NCI-H526 (cell line): ENCODE measurements at places on chromosomes 2 and 18.

DNA sequence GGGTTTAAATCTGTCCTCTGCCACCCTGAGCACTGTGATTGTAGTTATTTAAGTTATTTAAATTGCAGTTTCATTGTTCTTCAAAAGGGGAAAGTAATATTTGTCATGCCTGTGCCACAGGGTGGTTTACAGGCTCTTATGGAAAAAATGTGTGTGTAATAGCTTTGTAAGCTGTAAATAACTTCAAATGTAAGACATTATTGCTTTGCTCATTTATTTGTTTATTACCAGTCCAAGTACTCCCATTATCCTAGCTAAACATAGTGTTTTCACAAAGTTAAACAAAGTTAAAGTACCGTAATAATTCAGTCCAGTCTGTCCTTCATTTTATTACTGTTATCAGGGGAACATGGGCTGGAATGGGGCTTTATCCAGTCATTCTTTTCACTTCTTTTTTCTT is 43.4 kb upstream of the IGFBP2 start:
- DNase-seq: no peak

DNA sequence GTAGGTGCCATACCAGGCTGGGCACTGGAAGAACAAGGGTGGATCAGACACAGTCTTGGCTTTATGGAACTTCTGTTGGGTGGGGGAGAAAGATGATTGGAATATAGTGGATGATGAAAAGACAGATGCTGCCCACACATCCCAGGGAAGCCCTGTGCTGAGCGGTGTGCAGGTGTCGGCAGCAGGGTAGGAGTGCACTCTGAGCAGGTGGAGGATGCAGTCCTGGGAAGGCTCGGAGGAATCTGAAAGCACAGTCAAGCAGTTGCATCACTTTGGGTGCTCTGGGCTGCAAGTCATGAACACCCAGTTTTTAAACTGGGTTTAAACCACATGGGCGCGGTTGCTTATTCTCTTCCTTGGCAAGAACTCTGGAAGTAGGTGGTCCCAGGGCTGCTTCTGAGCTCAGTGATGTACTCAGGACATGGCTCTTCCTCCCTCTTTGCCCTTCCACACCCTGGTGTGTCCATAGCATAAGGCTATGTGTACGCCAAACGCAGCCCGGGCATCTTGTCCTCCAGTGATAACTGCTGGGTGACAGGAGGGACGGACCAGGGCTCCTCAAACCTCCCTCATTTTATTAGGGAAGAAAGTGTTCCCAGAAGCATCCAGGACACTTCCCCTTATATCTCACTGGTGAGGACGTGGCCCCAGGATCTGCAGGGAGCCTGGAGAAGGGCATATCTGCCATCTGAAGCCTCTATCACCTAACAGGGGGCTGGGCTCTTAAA is 84.0 kb downstream of the SH3RF3 start:
- no peak for DNase-seq

GRCh38 chr2:204203704-204204103 is 267.1 kb downstream of the ICOS start:
- DNase-seq: no peak

DNA sequence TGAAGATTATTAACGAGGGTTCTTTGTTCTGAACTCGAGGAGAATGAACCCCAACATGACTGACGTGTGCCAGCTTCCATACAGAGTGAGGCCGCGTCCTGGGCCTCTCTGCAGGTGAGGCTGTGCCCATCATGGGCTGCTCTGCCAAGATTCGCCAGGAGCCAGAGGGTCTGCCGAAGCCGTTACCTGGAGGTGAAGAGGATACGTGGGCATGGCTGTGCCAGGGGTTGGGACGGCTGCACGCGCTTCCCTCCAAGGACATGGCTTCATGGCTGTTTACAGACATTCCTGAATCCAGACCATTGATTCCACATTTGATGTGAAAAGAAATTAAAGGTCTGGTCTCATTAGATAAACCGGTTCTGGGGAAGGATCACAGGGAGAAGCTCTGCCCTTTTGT is 211.4 kb upstream of the SALL3 start:
- DNase-seq: no peak

DNA sequence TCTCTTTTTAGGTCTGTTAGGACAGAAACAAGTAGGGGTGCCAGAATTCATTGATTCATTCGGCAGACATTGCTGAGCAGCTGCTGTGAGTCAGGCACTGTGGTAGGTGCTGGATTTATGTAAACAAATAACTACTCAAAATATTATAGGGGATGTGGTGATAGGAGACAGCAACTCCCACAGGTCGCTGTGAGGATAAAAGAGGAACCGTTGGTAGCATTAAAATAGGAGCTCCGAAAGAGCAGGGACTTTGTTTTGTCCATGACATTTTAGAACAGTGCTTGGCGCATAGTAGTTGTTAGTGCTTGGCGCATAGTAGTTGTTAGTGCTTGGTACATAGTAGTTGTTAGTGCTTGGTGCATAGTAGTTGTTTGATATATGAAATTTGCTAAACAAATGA is 29.2 kb downstream of the ATP6V1C2 start:
- no peak for DNase-seq

GRCh38 chr2:180524499-180524898 is 455.9 kb upstream of the UBE2E3 start:
- no peak for DNase-seq

DNA sequence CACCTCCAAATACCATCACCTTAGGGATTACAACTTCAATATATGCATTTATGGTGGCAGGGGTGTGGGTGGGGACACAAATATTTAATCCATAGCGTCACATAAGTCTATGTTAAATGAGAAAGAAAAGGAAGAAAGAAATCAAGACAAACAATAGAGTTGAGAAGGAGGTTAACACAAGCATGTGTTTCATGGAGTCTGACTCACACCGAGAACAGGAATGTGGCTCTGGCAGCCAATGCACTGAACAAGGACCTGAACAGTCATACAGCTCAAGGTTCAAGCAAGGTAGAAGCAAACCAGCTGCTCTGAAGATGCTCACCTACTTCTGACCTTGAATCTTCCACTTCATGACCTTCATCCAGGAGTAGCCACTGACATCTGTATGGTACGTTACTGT is 36.2 kb upstream of the LPIN1 start:
- no peak for DNase-seq

DNA sequence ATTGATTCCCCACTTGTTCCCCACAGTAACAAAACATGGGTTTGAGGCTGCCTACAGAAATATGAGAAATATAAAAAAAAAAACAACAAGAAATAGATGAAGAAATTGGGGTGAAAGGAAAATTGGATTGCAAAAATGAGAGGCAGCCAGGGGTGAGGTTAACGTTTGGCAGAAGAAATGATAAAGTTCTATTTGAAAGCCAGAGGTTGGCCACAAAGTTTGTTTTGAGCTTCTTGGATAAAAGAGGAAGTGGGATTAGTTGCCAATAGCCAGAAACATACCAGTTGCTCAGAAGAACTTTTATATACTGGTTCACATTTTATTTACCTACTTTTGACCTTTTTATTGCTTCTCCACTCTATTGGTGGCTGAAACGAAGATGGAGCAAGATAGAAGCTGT is 67.5 kb downstream of the FASTKD2 start:
- no peak for DNase-seq

- DNase-seq: no peak
Measured at GRCh38 chr2:172908275-172908674, 167.4 kb upstream of the MAP3K20 start.
